ENCODE measurements at places on chromosomes 12 and 14.

- DNase-seq = peak; percentile 4
Observed at GRCh38 chr12:22856178-22856577, 231.2 kb downstream of the ETNK1 start.

DNA sequence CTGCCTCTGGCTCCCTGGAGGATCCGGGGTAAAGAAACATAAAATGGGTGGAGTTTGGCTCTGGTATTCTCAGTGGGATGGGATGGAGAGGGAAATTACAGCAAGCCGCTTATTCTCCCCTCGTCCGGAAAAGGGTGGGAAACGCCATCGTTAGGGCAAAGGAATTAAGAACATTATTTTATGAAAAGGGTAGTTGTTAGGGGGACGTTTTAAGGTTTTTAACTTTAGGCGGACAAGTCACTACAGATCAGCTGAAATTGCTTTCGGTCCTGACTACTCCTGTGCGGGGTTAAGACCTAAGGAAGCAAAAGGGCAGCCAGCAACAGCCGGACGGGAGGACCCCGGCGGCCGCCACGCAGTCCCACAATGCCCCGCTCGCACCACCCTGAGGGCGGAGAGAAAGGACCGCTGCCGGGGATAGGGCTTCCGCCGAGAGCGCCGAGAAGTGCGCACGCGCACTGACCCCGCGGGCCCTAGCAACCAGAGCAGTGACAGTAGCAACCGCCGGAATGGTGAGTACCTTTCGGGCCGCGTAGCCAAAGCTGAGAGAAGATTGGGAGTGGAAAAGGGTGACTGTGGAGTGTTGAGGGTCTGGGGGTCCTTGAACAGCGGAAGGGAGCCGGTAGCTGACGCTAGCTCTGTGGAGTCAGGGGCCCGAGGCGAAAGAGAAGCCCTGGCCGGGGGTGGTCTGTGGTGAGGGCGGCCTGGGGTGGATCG lies at the start of gene DNAL1:
Gene DNAL1, plus strand, starts transcription at position 456 of the 717 bp plus-strand sequence. Its CDS starts 54 bp downstream, at position 510.
- DNase-seq = peak; percentile 76

DNA sequence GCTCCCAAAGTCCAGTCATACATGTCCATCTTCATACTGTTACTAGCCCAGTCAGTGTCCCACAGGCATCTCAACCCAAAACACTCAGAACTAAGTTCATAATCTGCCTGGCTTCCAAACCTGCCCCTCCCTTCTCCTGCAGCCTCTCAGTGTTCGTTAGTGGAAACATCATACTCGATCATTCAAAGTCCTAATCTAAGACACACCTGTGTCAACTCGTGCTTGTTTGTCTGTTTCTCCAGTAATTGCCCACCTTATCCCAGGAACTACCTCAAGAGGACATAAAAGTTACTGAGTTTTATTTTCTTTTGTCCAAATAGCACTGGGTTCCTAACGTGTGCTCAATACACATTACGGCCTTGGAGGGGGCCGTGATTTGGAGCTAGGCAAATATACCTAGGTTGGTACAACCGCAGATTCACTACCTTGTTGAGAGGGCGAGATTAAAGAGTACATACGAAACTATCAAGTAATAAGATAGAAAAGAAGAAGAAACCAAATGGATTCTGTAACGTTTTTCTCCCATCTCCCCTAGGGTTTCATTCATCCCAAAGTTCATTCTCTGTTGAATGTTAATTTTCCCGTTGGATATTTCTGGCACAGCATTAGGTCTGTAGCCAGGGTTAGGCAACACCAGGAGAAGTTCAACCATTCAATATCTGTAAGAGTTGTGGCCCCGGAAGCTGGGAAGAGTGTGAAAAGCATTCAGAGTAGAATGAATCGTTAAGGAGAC lies 3.2 kb downstream of the RNASE8 start:
- DNase-seq = no peak

DNA sequence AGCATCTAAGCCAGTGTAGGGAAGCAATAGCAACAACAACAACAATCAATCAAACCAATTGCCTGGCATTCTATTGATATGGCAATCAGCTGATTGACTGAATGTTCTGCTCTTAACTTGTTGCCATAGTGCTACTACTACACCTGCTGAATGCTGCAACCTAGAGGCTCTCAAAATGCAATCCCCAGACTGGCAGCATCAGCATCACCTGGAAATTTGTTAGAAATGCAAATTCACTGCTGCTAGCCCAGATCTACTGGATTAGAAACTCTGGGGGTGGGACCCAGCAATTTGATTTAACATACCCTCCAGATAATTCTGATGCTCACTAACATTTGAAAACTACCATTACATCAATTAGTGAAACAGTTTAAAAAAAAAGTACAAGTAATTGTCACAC lies 363.6 kb downstream of the SNAPC1 start:
- DNase-seq = no peak

DNA sequence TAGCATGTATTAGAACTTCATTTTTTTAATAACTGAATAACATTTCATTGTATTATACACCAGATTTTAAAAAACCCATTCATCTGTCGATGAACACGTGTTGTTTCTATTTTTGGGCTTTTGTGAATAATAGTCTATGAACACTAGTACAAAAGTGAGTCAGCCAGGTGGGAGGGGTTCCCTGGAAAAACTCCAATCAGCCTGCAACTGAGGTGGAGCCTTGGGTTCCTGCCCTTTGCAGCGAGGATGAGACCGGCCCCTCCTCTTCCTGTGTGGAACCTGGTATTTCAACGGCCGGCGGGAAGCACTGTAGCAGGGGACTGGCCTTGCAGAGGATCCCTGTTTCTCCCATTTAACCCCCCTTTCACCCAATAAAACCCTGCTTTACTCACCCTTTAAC lies 56.1 kb downstream of the LMNTD1 start:
- DNase-seq = no peak

DNA sequence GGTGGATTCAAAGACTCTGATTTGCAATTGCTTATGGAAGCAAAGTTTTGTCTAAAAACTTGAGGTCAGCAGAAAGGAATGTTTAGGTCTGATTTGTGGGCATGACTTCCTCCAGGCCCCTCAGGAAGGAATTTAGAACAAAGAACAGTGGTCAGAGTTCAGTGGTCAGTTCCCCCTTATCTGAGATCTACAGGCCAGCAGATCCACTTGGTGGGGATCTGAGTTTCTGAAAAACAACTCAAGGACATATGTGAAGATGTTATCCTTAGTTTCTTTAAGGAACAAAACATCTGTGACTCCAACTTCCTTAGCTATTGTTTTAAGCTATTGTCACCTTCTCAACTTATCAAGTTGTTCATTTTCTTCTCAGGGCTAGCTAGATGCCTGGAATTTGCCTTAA lies 28.0 kb upstream of the NAA30 start:
- DNase-seq = no peak

DNA sequence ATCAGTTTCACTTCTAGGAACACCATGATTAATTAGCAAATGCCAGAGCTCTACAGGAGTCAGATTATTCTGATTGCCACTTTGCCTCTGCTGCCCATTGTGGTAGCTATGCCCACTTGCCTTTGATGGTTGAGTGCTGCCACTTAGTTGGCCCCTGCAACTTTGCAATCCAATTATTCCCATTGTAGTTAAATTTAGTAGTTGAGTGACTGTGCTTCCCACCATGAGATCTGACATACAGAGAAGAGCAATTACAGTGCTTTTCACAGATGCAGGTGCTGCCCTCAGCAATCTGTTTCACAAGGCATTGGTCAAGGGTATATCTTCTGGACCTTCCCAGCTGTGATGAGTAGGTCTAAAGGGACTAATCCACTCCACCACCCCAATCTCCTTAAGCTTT lies 468.4 kb upstream of the RGS6 start:
- no peak for DNase-seq

DNA sequence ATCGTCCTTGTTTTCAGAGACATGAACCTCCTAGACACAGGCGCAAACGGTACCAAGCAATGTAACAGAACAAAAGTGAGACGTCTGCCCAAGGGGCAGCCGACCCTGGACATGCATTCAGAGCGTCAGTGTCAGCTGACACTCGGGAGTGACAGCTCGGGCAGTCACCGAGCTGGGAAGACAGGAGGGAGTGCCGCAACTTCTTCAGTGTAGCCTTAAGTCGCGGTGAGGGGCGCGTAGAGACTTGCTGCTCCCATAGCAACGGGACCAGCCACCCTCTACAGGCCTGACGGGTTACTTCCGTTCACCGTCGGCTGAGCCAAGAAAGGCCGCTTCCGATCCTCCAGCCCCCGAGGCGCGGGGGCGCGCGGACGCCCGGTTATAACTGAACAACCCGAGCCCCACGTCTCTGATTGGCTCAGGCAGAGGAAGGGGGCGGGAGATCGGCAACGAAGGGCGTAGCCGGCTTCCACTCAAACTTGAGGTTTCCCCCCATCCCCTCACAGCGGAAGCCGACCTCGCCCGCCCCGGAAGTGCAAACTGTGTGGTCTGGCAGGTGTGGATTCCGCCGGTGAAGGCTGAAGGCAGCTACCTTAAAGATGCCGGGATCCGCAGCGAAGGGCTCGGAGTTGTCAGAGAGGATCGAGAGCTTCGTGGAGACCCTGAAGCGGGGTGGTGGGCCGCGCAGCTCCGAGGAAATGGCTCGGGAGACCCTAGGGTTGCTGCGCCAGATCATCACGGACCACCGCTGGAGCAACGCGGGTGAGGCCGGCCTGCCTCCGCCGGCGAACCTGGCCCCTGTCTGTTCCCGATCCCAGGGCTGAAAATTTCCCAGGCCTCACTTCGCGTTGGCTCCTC lies at the start of gene EIF2B2:
Gene EIF2B2, plus strand, starts transcription at position 530 of the 858 bp plus-strand sequence. Its CDS starts 70 bp downstream, at position 600.
- DNase-seq = peak; percentile 96

- DNase-seq = no peak
Observed at GRCh38 chr14:57875296-57875695, 9.4 kb upstream of the SLC35F4 start.

DNA sequence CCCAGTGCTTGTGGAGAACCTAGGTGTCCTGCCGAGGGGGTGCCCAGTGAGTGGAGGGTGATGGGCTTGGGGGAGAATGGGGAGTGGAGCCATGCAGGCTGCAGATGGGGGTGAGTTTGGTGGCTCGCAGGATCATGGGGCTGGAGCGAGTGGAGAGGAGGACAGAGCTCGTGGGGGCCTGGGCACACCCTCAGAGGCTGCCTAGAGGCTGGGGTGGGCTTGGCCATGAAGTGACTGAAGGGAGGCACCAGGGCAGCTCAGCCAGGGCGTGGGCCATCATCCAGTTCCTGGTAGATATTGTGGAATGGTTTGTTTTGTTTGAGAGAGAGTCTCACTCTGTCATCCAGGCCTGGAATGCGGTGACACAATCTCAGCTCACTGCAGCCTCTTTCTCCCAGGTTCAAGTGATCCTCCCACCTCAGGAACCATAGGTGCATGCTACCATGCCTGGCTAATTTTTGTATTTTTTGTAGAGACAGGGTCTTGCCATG lies 43.4 kb upstream of the AMN start:
- DNase-seq = no peak

GRCh38 chr14:60266021-60266937 lies 17.3 kb downstream of the PPM1A start:
- no peak for DNase-seq

DNA sequence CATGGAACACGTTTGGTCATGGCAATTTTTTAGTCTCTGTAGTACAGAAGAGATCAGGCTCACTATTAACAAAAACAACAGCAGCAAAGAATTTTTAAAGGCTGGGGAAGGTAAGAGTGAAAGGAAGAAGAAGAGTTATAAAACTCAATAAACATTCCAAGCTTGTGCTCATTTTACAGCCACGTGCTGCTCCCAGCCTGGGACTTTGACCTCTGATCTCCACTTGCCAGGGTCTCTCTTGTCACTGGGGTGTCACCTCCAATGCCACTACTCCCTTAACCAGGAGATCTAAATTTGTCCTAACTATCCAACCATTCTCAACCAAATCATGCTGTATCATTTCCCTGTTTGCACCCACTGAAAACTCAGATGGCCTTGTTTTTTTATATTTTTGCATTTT lies 605.1 kb downstream of the VRK1 start:
- DNase-seq = no peak

- no peak for DNase-seq
Observed at GRCh38 chr14:38646391-38646790, 390.5 kb upstream of the CLEC14A start.

- no peak for DNase-seq
Observed at GRCh38 chr12:51397670-51398069, 6.5 kb upstream of the GALNT6 start.

- no peak for DNase-seq
Observed at GRCh38 chr12:60977966-60978365, 1282.2 kb upstream of the USP15 start.

- peak; percentile 61 for DNase-seq
Observed at GRCh38 chr12:57430112-57430930, 522 bp downstream of the R3HDM2 start.

DNA sequence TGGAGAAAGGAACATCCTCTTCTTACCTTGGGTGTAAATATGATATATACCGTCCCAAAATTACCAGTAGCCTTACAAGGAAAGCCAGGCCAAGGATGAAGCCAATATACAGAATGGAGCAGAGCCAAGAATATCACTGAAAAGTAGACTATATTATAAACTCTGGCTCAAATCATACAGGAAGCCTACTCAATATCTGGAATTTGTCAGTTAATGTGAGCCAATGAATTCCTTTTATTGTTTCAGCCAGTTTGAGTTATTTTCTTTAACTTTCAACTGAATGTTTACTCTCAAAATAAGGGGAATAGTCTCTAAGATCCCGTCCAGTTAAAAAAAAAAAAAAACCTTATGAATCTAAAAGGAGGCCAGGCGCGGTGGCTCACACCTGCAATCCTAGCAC lies 9.8 kb upstream of the DENND5B start:
- no peak for DNase-seq

DNA sequence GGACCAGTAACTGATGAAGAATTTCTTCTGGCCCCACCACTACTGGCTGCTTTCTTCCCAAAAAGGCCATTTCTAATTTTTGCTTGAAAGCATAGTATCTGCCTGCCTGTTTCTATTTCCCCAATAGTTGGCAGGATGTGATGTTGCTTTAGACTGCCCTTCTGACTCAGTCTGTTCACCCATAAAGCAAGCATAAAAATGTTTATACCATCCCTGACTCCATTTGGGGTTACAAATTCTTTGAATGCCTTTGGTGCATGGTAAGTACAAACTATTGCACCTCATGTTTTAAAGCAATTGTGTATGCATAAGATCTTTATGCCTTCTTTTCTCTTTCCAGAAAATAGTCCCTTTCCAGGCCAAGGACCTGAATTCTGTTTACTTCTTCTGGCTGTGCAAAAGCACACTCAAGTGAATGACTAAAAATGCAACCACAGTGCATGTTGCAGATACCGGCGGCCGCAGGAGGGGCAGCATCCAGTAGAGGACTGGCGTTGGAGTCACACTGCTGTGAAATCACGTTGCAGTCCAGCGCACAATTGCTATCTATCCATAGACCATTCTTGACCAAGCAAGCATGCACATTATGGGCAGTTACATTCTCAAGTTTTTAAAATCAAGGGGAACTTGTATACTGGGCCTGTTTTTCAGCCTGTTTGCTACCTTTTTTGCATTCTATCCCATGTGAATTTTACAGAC lies 82.4 kb downstream of the SLC5A8 start:
- DNase-seq = no peak

GRCh38 chr14:95495076-95495475 lies 21.4 kb downstream of the SYNE3 start:
- no peak for DNase-seq

- DNase-seq = peak; percentile 47
Observed at GRCh38 chr14:35341751-35342488, 49.7 kb downstream of the PSMA6 start.

DNA sequence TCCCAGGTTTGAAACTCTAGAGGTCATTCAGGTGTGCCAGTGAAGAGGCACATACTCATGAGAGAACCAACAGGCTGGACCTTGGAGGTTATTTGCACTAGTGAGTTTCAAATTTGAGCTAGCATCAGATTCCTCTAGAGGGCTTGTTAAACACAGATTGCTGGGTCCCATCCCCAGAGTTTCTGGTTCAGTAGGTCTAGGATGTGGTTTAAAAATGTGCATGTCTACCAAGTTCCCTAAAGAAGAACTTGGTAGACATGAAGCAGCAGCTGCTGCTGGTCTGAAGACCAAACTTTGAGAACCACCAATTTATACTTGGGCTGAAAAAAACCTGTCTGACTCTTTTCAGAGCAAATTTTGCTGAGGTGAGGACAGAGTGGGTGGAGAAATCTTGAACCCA lies 61.7 kb downstream of the SUSD6 start:
- no peak for DNase-seq

Measured in skin of body (tissue), 3 donors.